ENCODE measurements at places on chromosomes 3 and 15.

GRCh38 chr15:101248274-101248673, 3.6 kb downstream of the CHSY1 start:
- DNase-seq = no peak

GRCh38 chr3:194231929-194232832, 96.2 kb downstream of the HES1 start:
- no peak for DNase-seq

DNA sequence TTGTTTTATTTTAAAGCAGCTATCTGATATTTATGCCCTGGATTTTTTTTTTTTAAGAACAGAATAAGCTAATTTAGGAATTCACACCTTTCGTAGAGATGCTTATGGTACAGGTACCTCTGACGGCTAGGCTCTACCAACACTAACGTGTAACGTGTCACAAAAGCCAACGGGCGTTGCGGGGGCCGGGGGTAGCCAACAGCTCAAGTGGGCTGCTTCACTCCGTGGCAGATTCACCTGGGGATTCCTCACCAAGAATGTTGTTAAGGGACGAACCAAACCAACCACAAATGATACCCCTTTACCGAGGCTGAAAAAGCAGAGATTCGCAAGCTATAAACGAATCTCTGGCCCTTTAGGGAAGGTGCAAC, 1.0 kb downstream of the TMCC1 start:
- DNase-seq = no peak

DNA sequence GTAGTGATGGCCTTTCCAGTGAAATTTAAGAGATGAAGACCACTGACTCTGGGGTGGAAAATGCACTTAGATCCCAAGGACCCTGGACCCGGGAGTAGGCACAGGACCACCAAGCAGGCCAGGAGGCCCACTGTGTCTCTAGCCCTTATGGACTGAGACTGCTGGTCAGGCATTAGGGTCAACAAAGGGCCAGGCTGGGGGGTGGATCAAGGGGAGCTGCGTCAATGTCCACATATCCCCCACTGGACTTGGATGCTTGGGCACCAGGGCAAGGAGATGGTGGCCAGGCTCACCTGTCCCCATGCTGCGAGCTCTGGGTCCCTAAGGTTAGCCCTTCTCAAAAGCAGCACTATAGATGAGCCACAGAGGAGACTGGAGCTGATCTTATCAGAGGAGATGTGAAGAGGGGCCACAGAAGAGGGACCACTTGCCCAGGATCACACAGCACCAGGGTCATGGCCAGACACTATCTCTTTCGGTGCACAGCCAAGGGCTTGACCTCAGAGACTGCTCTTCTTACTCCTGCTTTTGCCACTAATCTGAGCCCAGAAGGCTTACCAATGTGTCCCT, 14.7 kb downstream of the RAB6B start:
- DNase-seq = no peak

GRCh38 chr15:77654975-77655374, 22.3 kb upstream of the LINGO1 start:
- DNase-seq = no peak

DNA sequence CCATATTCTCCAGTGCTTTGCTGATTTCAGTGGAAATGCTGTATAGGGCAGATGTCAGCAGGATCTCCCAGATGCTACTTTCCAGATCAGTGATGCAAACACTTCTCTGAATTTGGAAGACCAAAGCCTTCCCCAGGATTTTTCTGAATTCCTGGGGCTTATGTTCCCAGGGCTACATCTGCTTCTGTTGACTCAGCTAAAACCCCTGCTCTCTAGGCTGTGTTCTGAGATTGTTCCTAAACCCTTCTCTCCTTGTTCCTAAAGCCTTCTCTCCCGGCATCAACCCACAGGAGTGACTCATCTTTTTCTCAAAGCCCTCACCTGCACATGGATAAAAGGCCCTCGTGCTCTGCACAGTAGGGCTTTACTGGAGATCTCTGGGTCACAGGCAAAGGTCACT, 35.5 kb downstream of the FAH start:
- no peak for DNase-seq

DNA sequence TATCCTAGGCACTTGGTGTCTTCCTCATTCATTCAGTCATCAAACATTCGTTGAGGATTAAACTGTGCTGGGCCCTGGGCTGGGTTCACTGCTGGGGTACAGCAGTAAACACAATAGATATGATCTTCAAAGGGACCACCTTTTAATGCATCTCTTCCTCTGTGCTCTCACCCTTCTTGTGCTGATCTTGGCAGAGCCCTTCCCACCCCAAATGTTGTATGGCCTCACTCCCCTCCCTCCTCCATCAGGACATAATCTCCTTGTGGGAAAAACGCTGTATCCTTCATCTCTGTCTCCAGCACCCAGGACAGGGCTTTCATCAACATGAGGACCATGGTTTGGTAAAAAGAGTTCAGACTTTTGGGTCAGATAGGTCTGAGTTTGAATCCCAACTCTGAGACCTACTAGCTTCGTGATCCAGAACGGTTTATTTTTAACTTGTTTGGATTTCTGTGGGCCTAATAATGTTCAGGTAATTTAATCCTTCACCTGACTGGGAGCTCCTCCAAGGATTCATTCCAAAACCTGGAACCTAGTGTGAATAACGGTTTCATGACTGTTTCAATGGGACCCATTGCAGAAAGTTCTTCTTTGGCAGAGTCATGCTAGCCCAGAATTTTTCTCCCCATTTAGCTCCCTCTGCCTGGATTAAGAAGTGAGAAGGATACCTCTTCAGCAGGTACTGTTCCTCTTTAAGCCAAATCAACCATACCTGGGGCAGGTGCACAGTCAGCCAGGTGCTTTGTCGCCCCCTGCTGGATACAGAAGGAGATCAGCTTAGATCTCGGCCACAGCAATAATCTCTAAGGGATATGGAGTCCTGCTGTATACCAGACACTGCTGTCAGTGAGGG, 5.2 kb upstream of the WNT7A start:
- DNase-seq = no peak

DNA sequence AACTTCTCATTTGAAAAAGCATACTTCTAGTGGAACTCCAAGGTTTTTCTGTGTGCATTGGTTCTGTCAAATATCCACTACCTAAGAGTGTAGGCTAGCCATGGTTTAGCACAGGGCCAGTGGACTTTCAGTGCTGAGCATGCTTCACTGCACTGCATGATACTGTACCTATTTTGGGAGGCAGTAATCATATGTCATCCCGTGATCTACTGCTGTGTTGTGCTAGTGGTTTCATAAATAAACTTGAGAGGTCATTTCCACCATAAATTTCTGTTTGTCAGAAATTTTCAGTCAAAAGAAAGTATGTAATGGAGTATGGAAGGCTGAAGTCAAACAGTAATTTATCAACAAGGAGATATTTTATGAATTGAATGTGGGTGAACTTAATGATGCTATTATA, 203.6 kb downstream of the ROBO1 start:
- no peak for DNase-seq

- no peak for DNase-seq
Observed at GRCh38 chr3:8239718-8240695, 261.6 kb upstream of the LMCD1 start.

DNA sequence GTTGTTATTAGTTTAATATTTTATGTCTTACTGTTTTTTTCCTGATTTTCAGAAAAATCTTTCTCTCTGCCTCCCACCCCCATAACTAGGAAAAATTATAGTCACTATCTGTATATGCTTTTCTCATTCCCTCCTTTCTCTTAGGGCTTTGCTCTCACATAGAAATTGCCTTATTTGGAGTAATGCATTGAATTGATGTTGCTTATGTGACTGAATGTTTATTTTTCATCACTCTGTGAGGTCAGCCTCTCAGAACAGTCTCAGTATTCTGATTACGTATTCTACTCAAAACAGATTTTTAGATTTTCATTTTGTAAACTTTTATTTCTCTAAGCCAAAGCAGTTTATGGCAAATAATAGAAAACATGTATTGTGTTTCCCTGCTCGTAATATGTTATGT, 121.0 kb downstream of the SLMAP start:
- no peak for DNase-seq

- no peak for DNase-seq
Observed at GRCh38 chr3:118165413-118165812, 869.2 kb downstream of the IGSF11 start.

DNA sequence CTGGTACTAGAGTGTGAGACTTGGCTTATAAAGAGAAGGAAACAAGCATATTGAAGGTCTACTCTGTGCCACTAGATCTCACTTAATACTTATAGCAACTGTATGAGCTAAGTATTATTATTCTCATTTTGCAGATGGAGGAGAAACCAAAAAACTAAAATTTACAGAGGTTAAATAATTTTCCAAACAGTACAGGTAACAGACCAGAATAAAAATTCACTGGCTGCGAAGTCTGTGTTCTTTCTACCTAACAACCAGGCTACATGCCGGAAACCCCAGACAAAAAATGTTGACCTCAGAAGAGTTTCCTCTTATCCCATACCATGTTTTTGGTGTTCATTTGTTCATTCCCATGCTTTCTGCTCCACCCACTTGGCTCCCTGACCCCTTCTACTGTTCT, 46.6 kb downstream of the CMSS1 start:
- DNase-seq = no peak

GRCh38 chr3:11582191-11582968, 61.3 kb downstream of the VGLL4 start:
- no peak for DNase-seq

DNA sequence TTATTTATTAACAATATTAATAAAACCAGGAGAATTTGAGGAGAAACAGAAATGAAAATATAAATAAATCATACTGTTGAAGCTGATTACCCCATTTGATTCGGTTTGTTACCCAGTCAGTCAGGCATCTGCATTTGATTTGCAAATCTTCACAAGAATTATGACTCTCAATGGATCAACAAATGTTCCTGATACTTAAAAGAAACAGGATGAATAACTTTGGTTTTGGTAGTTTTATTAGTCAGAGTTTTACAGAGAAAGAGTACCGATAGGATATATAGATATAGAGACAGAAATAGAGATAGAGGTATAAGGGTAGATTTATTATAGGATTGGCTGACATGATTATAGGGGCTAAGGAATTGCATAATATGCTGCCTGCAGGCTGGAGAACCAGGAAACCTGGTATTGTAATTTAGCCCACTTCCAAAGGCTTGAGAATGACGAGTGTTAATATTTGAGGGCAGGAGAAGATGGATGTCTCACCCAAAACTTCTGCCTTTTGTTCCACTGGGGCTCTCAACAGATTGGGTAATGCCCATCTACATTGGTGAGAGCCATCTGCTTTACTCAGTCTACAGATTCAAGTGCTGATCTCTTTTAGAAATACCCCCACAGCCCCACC, 241.6 kb upstream of the COL8A1 start:
- no peak for DNase-seq

GRCh38 chr15:37847776-37848175, 86.7 kb upstream of the TMCO5A start:
- DNase-seq = no peak

GRCh38 chr3:155393316-155393715, 99.8 kb upstream of the STRIT1 start:
- DNase-seq = no peak

- no peak for DNase-seq
Observed at GRCh38 chr3:17213102-17213501, 328.3 kb downstream of the PLCL2 start.

GRCh38 chr3:7734456-7734855, 767.2 kb upstream of the LMCD1 start:
- no peak for DNase-seq

- no peak for DNase-seq
Observed at GRCh38 chr3:48403533-48404439, 26.1 kb downstream of the PLXNB1 start.

- DNase-seq = no peak
Observed at GRCh38 chr15:75185271-75186029, 16.2 kb upstream of the C15orf39 start.

- no peak for DNase-seq
Observed at GRCh38 chr3:196274585-196274984, 12.9 kb downstream of the PCYT1A start.
